ENCODE measurements at places on chromosomes 4 and X. TPM values are rescaled to one million over a fixed set of nuclear protein-coding genes. Genes with fewer than 3 reads are reported as not detected.
A peak's percentile ranks its signal among the peaks of the same experiment; 100 is the strongest.

FAM9C gene
- total RNA-seq = not detected

CISD2 gene
- total RNA-seq = 37.7 TPM

LRAT gene
- total RNA-seq = not detected

DOK7 gene
- total RNA-seq = 0.07 TPM

TIMM17B gene
- 53.4 TPM for total RNA-seq

ASB11 gene
- not detected for total RNA-seq

CLGN gene
- total RNA-seq = 17.0 TPM

HAUS3 gene
- 12.6 TPM for total RNA-seq

DNA sequence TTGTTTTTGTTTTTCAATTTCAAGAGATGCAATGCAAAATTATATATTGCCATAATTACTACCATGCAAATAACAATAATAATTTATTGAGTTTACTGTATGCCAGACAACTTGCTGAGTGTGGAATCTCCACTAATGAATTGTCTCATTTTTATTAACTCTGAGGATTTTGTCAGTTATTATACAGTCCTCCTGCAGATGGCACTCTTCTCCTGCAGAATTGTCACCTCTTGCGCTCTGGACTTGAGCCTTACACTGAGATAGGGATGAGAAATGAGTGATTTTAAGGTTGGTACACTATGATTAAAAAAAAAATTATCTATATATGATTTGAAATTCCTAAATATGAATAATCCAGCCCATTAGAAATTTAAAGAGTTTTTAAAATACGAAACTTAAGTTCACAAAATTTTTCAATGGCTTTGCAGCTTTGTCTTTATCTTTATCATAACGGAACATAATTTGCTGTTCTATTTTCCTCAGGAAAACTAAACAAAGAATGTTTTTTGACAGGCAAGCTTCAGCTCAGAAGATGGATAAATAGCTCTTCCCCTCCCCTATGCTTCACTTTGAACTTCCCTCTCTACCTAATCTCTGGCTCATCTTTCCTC, 12.7 kb upstream of the PAQR3 start:
- H3K4me3 ChIP-seq = no peak overlapping the region
- H3K4me1 ChIP-seq = no peaks in the 10 kb centered on the region
- H3K36me3 ChIP-seq = no peaks in the 10 kb centered on the region
- peak; percentile 33 for DNase-seq
- H3K27ac ChIP-seq = no peak overlapping the region
- 0 out of 3 replicates have a peak, but pooled peaks cover 8% of the 10 kb centered on the region for H3K27me3 ChIP-seq

GRCh38 chrX:110252711-110253110, 65.2 kb downstream of the AMMECR1 start:
- H3K4me3 ChIP-seq = no peak overlapping the region
- H3K36me3 ChIP-seq = no peaks in the 10 kb centered on the region
- H3K27ac ChIP-seq = no peak overlapping the region

- no peak overlapping the region for H3K27ac ChIP-seq
- no peak for DNase-seq
- no peaks in the 10 kb centered on the region for H3K27me3 ChIP-seq
- H3K4me3 ChIP-seq = no peak overlapping the region
- no peaks in the 10 kb centered on the region for H3K4me1 ChIP-seq
- H3K36me3 ChIP-seq = no peaks in the 10 kb centered on the region
Observed at GRCh38 chrX:65407157-65407626, 127.4 kb downstream of the LAS1L start.

DNA sequence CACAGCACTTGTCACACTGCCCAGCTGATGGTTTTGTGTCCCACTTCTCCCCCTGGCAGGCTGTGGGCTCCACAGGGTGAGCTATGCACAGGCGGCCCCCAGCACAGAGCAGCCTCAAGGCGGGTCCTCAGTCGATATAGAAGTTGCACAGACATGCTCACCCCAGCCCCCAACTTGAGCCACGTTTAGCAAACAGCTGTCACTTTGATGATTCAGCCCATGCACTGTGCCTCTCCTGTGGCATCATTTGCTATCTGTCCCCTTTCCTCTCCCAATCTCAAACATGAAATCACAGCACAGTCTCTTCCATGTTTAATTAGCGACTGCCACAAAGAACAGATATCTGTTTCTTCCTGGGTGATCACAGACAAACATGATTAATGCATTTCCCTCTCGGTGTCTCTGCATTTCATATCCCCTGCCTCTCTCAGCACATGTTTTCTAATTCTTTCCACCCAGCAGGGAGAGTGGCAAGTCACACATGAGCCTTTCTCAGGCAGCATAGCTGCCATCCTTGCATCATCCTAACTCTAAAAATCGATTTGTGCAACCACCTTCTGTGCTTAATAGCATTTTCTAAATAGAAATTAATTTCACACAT, 204.9 kb downstream of the EVC2 start:
- no peaks in the 10 kb centered on the region for H3K27me3 ChIP-seq
- no peak overlapping the region for H3K4me3 ChIP-seq
- no peak for DNase-seq
- no peaks in the 10 kb centered on the region for H3K36me3 ChIP-seq
- H3K27ac ChIP-seq = no peak overlapping the region

DNA sequence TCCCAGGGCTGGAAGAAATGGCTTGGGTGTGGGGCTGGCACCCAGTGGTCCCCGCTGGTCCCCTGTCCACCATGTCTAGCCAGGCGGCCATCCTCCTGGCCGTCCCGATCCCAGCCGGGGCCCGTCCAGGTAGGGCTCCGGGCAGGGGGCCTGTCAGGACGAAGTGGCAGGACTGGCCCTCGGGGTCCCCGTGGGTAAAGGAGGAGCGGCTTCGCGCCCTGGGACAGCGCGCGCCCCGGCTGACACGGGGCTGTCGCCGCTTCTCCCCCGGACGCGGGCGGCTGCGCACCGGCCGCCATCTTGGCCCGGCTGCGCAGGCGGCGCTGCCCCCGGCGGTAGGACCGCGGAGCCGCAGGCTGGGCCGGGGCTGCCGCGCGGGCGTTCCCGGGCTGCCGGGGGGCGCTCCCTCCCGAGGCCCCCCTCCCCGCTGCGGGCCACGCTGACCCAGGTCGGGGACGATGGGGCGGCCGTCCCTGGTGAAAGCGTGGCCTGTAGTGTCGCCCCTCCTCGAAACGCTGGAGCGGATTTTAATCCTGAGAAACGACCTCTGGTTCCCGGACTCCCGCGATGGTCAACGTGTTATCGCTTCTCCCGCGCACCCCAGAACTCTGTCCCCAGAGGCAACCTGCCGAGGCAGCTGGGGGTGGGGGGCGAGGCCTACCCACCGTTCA, 60.4 kb upstream of the BCOR start:
- no peaks in the 10 kb centered on the region for H3K27me3 ChIP-seq
- peak overlapping the region; percentile 67 for H3K4me3 ChIP-seq
- H3K36me3 ChIP-seq = no peaks in the 10 kb centered on the region
- H3K4me1 ChIP-seq = peaks cover 49% of the 10 kb centered on the region
- DNase-seq = no peak

DNA sequence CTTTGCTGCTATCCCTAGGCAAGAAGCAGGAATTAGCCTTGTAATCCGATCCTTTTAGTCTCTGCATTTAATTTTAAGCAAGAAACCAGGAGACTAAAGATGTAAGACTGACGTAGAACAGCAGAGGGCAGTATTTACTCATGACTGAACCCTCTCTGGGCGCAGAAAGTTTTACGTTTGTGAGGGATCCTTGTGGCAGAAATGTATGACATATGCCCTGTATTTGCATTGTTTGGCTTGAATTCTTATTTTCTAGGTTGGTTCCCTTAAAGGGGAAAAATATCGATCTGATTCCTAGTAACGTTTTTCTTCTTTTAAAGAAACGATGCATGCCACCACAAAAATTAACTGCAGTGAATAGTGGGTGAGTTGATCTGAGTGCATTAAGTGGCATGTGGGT, 1.3 kb upstream of the FAT4 start:
- peak overlapping the region; percentile 83 for H3K27ac ChIP-seq
- H3K36me3 ChIP-seq = no peaks in the 10 kb centered on the region
- no peak overlapping the region for H3K4me3 ChIP-seq
- H3K4me1 ChIP-seq = peaks cover 20% of the 10 kb centered on the region

- no peak overlapping the region for H3K27ac ChIP-seq
- no peaks in the 10 kb centered on the region for H3K27me3 ChIP-seq
- H3K36me3 ChIP-seq = no peaks in the 10 kb centered on the region
Observed at GRCh38 chr4:148116969-148117368, 325.2 kb downstream of the NR3C2 start.

DNA sequence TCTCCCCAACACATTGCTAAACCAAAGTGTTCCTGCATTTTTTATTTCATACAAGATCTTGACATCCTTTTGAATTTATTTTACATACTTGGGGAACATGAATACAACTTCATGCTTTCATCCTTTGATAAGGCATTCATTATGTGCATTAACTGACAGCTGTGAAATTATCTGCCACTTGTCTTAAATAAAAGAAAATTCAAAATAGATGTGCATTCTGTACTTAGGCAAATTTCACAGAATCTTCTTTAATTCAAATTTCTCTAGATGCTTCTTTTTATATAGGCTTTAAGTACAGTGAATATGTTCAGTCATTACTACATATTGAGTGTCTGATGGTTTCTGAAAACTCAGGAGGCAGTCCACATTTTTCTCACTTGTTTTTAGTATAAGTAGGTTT, 518.1 kb downstream of the EPHA5 start:
- H3K36me3 ChIP-seq = no peaks in the 10 kb centered on the region
- no peak for DNase-seq
- H3K4me1 ChIP-seq = no peaks in the 10 kb centered on the region
- H3K4me3 ChIP-seq = no peak overlapping the region
- H3K27ac ChIP-seq = no peak overlapping the region

- H3K36me3 ChIP-seq = no peaks in the 10 kb centered on the region
- peak; percentile 79 for DNase-seq
- peaks cover 9% of the 10 kb centered on the region for H3K4me1 ChIP-seq
- H3K27ac ChIP-seq = no peak within 1 kb of the TSS
- peak within 1 kb of the TSS; percentile 60 for H3K4me3 ChIP-seq
Observed at GRCh38 chr4:80335554-80336358, at the start of gene CFAP299. Gene CFAP299 (plus strand): TSS chr4:80335730.

GRCh38 chr4:108165586-108165985, 3.1 kb downstream of the LEF1 start:
- H3K36me3 ChIP-seq = no peaks in the 10 kb centered on the region
- H3K4me3 ChIP-seq = no peak overlapping the region
- no peak overlapping the region for H3K27ac ChIP-seq
- no peak for DNase-seq
- H3K27me3 ChIP-seq = peaks cover 51% of the 10 kb centered on the region

- H3K4me3 ChIP-seq = no peak overlapping the region
- DNase-seq = no peak
- no peaks in the 10 kb centered on the region for H3K36me3 ChIP-seq
Observed at GRCh38 chr4:128682942-128683666, 126.4 kb upstream of the JADE1 start.

DNA sequence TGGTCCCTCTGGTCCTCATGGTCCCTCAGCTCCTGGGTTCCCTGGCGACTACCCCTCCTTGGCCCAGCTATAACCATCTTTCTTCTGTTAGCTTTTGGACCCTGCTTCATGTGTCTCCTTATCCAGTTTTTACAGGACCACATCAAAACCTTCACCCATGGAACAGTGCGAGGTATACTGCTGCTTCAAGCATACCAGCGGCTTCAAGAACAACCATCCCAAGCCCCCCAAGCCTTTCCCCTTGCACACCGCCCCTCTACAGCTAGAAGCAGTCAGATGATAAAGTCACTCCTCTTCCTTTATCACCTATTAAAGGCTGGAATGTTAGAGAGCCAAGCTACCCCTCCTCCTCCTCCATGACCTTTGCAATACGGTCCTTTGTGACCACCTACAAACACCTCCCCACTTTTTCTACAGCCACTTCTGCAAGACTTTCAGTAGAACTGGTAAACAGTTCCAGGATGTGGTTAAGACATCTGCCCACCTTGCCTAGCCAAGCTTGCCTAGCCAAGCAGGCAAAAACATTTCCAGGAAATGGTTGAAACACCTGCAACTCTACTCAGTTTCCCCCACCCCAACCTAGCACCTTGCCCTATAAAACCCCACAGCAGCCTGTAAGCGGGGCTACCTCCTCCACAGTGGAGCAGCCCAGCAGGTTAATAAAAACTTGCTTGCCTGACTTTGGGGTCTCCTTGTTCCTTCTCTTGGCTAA, 125.7 kb downstream of the ZC4H2 start:
- no peaks in the 10 kb centered on the region for H3K36me3 ChIP-seq
- no peak for DNase-seq
- no peak overlapping the region for H3K27ac ChIP-seq
- no peaks in the 10 kb centered on the region for H3K27me3 ChIP-seq
- H3K4me3 ChIP-seq = no peak overlapping the region
- H3K4me1 ChIP-seq = no peaks in the 10 kb centered on the region

DNA sequence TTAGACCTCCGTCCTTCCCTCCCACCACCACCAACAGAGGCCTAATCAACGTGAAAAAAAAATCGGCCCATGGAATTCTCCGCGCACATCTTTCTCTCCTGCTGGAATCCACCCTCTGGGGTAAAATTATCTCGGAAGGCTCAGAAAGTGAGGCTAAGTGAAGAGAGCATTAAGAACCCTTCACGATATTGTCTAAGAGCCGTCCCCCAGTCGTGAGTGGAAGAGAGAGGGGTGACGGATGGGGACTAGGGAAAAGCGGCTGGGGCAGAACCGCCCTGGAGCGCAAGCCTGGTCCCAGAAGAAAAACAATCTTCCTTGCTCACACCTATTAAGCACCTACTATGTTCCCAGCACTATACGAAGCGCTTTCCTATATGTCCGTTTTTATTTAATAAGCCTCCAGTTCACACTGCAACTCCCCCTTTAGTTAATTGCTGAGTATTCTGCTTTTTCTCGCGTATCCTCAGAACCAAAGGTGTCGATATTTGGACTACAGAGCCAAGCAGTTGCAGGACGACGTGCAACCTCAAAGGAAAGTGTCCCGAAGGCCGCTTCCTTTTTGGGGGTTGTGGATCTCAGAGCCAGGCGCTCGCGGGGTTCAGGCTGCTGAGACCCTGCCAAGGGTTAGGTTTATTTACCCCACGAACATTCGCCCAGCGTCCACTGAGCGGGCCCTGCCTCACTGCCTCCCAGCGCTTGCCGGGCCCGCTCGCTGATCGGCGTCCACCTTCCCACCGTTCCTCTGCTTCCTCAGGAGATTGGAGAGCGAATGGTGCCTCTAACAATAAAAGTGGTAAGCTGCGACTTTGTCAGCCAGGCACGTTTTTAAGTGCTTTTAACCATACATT, 889 bp downstream of the MGARP start:
- no peaks in the 10 kb centered on the region for H3K36me3 ChIP-seq
- H3K4me1 ChIP-seq = no peaks in the 10 kb centered on the region
- no peaks in the 10 kb centered on the region for H3K27me3 ChIP-seq

- no peak for DNase-seq
- H3K27me3 ChIP-seq = no peaks in the 10 kb centered on the region
- peaks cover 14% of the 10 kb centered on the region for H3K36me3 ChIP-seq
- no peak overlapping the region for H3K27ac ChIP-seq
- no peak overlapping the region for H3K4me3 ChIP-seq
- peaks cover 10% of the 10 kb centered on the region for H3K4me1 ChIP-seq
Observed at GRCh38 chr4:3240936-3241522, 7.9 kb upstream of the MSANTD1 start.

GRCh38 chr4:25872851-25873631, 10.3 kb upstream of the SEL1L3 start:
- no peak for DNase-seq
- no peaks in the 10 kb centered on the region for H3K27me3 ChIP-seq
- H3K4me1 ChIP-seq = no peaks in the 10 kb centered on the region
- no peaks in the 10 kb centered on the region for H3K36me3 ChIP-seq
- no peak overlapping the region for H3K4me3 ChIP-seq

GRCh38 chr4:183402771-183403170, 41.7 kb upstream of the CDKN2AIP start:
- no peak overlapping the region for H3K4me3 ChIP-seq
- H3K4me1 ChIP-seq = peaks cover 21% of the 10 kb centered on the region
- no peak for DNase-seq
- H3K36me3 ChIP-seq = no peaks in the 10 kb centered on the region
